ENCODE measurements at places on chromosomes 1 and 21.

DNA sequence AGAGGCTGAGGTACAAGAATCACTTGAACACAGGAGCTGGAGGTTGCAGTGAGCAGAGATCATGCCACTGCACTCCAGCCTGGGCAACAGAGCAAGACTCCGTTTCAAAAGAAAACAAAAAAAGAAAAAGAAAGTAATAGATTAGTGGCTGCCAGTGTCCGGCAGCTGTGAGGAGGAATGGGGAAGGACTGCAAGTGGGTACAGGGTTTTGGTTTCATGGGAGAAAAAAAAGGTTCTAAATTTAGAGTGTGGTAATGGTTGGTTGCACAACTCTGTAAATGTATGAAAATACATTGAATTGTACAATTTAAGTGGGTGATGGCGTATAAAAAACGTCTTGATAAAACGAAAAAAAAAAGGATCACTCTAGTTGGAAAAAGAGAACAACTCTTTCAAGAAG is 6.7 kb downstream of the TAF1A start:
- H3K27me3 ChIP-seq = no peaks in the 10 kb centered on the region
- H3K4me3 ChIP-seq = no peak overlapping the region
- H3K36me3 ChIP-seq = peaks cover 45% of the 10 kb centered on the region

DNA sequence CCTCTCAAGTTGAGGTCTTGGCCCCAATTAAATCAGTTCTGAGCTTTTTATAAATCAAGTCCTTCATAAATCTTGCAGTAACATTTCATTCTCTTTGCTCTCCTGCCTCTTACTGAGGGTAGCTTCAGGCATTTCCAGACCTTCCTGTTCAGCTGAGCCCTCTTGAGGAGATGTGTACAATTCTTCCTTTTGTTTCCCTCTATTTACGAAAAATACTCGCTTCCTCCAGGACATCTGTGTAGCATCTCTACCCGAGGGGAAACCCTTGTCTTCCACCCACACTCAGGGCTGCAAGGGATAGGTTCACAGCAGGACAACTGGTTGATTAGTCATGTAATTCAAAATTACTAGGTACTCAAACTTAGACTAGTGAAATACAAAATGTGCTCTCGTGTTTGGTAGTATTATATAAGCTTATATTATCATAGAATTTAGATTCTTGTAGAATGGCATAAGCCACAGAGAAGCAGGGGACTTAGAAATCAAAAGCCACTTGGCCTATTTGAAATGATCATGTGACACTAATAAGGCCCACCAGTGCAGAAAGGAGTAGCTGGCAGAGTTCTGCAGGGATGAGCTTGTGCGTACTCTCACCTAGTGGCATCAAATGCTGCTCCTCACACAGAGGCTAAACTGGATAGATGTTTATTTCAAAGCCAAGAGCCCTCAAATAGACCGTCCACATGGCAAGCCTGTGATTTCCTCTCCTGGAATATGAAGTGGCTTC is 126.7 kb downstream of the GDAP2 start:
- DNase-seq = no peak
- no peak overlapping the region for H3K27ac ChIP-seq
- no peak overlapping the region for H3K4me3 ChIP-seq
- H3K27me3 ChIP-seq = no peaks in the 10 kb centered on the region
- peaks cover 10% of the 10 kb centered on the region for H3K4me1 ChIP-seq

- no peak overlapping the region for H3K27ac ChIP-seq
- H3K4me3 ChIP-seq = no peak overlapping the region
- H3K27me3 ChIP-seq = peaks cover 7% of the 10 kb centered on the region
- DNase-seq = no peak
- H3K4me1 ChIP-seq = peaks cover 31% of the 10 kb centered on the region
- H3K36me3 ChIP-seq = no peaks in the 10 kb centered on the region
These were observed 19.3 kb upstream of the GRHL3 start for GRCh38 chr1:24299901-24300300.

DNA sequence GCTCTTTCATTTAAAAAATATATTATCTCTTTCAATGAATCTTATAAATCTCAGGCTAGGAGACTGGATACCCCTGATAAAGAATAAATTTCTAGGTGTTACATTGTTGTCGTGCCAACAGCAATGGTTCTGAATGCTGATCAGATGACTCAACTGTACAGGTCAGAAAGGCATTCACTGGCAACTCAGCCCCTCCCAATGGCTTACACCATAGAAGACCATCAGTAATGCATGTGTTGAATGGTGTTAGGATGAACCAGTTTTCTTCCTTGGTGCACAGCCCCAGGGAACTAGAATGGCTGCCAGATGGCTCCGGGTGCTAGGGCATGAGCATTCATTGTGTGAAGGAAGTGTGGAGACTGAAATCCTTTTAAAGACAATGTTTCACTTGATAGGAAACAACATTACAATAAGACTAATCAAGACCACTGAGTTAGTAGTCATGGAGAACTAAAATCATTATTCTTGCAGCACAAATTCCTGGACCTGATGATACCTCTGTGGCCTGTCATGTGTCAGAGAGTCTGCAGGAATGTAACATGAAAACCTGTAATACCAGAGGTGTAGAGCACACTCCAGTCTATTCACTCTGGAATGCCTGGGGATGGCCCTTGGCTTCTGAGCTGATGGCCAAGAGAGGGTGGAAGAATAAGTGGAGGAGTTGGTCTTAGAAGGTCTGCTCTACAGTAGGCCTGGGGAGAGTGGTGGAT is 187.7 kb upstream of the LMO4 start:
- H3K4me1 ChIP-seq = no peaks in the 10 kb centered on the region
- peaks cover 5% of the 10 kb centered on the region for H3K27me3 ChIP-seq
- H3K36me3 ChIP-seq = no peaks in the 10 kb centered on the region

GRCh38 chr1:228062812-228063211 is 19.7 kb upstream of the ARF1 start:
- no peaks in the 10 kb centered on the region for H3K36me3 ChIP-seq
- peaks cover 91% of the 10 kb centered on the region for H3K27me3 ChIP-seq
- no peak overlapping the region for H3K4me3 ChIP-seq
- DNase-seq = no peak

- no peak overlapping the region for H3K4me3 ChIP-seq
- H3K4me1 ChIP-seq = peaks cover 9% of the 10 kb centered on the region
- peaks cover 2% of the 10 kb centered on the region for H3K27me3 ChIP-seq
- DNase-seq = no peak
- peaks cover 20% of the 10 kb centered on the region for H3K36me3 ChIP-seq
- no peak overlapping the region for H3K27ac ChIP-seq
These were observed 294.0 kb downstream of the LRRC40 start for GRCh38 chr1:69911301-69911801.

GRCh38 chr1:231196728-231197127 is 34.9 kb downstream of the TRIM67 start:
- no peaks in the 10 kb centered on the region for H3K36me3 ChIP-seq
- DNase-seq = no peak
- peaks cover 75% of the 10 kb centered on the region for H3K27me3 ChIP-seq
- H3K4me3 ChIP-seq = no peak overlapping the region

DNA sequence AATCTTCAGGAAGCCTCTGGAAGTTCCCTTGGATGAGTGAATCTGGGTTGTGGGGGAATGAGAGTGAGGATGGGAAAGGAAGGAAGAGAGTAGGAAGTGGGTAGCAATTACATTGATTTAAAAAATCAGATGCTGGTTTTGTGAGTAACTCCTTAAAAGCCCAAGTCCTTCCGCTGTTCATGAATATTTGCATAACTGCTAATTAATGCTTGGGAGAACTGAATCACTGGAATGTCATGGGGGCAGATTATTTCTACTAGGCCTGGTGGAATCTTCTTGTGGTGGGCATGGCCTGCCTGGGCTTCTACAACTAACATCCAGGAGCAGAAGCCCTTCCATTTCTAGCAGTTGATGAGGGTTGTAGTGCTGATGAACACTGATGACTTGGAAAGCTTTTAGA is 52.7 kb downstream of the FASLG start:
- no peaks in the 10 kb centered on the region for H3K27me3 ChIP-seq
- no peak for DNase-seq
- no peak overlapping the region for H3K4me3 ChIP-seq
- no peak overlapping the region for H3K27ac ChIP-seq

DNA sequence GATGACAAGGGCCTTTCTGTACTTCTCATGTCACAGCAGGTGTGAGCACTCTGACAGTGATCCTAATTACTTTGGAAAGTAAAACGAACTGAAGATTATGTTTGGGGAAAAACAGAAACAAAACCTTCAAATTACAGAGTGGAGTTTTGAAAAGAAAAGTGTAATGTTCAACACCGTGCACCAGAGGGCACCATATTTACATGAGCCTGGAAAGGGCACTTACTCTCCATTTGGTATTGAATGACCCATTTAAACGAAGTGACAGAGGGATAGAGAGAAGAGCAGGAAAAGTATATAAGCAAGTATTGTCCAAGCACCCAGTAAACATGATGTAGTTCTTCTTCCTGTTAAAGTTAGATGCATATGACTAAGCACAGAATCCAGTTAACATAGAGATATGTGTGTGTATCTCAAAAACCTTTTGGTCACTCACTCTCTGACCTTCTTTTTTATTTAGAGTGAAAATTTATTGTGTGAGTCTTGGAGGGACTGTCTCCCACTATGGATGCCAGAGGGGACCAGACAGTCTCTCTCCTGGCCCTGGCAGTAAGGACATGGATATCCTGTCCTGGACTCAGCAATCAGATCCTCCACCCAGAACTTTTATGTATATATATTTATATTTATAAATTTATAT is 3.8 kb upstream of the RGSL1 start:
- no peaks in the 10 kb centered on the region for H3K36me3 ChIP-seq
- H3K4me1 ChIP-seq = peaks cover 40% of the 10 kb centered on the region
- no peak overlapping the region for H3K27ac ChIP-seq
- peaks cover 40% of the 10 kb centered on the region for H3K27me3 ChIP-seq
- no peak overlapping the region for H3K4me3 ChIP-seq
- peak; percentile 22 for DNase-seq

- no peak overlapping the region for H3K4me3 ChIP-seq
- H3K4me1 ChIP-seq = peaks cover 10% of the 10 kb centered on the region
- no peak for DNase-seq
- H3K36me3 ChIP-seq = no peaks in the 10 kb centered on the region
- H3K27me3 ChIP-seq = no peaks in the 10 kb centered on the region
- H3K27ac ChIP-seq = no peak overlapping the region
These were observed 97.4 kb downstream of the FAM78B start for GRCh38 chr1:166069390-166069789.

DNA sequence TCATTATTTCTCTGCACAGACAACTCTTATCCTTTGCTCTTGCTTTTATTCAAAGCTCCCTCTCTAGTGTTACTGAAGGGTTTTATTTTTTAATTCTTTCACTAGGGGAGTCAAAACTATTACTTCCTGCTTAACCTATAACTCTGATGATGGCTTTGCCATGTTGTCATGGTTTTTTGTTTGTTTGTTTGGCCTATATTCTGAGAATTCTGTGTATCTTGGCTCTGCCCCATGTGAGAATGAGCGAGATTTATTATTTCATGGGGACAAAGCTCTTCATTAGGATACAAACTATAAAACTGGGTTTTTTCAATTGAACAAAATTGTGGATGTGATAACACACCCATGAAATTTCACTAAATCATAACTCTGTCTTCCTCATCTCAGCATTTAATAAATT is 190.5 kb upstream of the C1orf105 start:
- no peaks in the 10 kb centered on the region for H3K36me3 ChIP-seq
- H3K27ac ChIP-seq = no peak overlapping the region
- DNase-seq = no peak
- no peaks in the 10 kb centered on the region for H3K27me3 ChIP-seq
- no peaks in the 10 kb centered on the region for H3K4me1 ChIP-seq

DNA sequence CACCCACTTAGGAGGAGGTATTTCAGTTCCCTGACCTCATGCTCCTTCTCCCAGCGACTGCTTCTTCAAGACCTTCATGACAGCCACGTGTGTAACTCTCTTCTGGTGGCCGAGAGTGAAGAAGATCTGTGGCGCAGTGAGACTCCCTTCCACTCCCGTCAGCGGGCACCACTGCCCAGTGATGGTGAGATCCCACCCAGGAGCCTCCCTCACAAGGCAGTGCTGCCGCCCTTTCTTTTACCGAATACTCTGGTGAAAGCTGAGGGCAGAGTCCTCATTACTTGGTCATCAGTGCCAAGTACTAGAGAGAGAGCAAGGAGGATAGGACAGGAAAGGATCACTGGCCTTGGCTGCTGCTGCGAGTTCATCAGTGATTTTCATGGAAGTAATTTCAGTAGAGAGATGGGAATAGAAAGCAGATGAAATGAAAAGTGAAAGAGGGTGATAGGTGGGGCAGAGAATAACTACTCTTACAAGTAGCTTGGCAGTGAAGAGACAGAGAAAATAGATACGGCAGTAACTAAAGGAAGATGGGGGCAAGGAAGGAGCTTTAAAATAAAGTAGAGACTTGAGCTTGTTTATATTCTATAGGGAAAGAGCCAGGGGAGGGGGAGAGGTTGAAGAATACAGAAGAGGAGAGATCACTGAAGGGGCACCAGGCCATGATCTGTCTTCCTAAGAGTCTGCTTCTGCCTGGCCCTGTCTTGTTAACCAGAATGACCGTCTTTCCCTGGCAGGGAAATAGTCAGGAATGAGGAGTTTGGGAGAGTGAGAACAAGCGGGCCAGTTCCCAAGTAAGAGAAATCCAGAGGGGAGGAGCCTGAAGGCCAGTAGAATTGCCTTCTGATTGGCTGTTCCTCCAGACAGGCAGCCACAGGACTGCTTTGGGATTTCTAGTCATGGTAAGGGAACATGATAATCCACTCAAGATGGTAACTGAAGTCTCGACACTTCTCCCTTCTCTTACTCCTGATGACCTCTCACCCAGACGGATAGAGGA is 18.3 kb downstream of the HYI start:
- H3K27ac ChIP-seq = peak overlapping the region; percentile 6
- H3K4me3 ChIP-seq = no peak overlapping the region
- no peaks in the 10 kb centered on the region for H3K27me3 ChIP-seq
- H3K4me1 ChIP-seq = peaks cover 3% of the 10 kb centered on the region
- peaks cover 34% of the 10 kb centered on the region for H3K36me3 ChIP-seq
- DNase-seq = peak; percentile 10

DNA sequence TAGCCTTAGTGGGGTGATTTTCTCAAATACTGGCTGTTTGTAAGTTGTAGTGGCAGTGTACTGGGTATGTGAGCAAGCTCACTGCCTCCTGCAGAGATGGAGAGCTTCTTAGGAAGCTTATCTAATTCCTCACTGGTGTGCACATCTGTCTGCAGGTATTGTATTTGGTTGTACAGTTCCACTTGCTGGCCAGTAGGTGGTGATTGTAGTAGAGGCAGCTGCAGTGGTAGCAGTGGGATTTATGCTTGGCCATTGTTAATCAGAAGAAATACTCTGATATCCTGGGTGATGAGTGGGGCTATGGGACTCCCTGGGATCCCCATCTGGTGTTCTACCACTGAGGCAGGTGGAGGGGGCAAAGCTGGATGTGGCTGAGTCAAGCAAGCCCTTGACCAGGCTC is 276.1 kb upstream of the SPAG17 start:
- DNase-seq = no peak
- no peaks in the 10 kb centered on the region for H3K4me1 ChIP-seq
- no peaks in the 10 kb centered on the region for H3K27me3 ChIP-seq
- H3K36me3 ChIP-seq = peaks cover 25% of the 10 kb centered on the region

GRCh38 chr1:17440827-17441168 is 1.3 kb upstream of the RCC2 start:
- H3K4me3 ChIP-seq = peak overlapping the region; percentile 77
- H3K4me1 ChIP-seq = peaks cover 44% of the 10 kb centered on the region
- no peak for DNase-seq
- H3K27ac ChIP-seq = peak overlapping the region; percentile 41
- H3K27me3 ChIP-seq = peaks cover 10% of the 10 kb centered on the region

GRCh38 chr1:164604541-164604940 is 45.6 kb downstream of the PBX1 start:
- no peaks in the 10 kb centered on the region for H3K27me3 ChIP-seq
- no peak for DNase-seq
- no peaks in the 10 kb centered on the region for H3K36me3 ChIP-seq
- no peak overlapping the region for H3K4me3 ChIP-seq
- H3K27ac ChIP-seq = peak overlapping the region; percentile 86

Data from WTC11 (cell line).